ENCODE measurements at places on chromosomes 6 and 20.
A peak's percentile ranks its signal among the peaks of the same experiment; 100 is the strongest.

GRCh38 chr20:44518248-44518647 lies 3.6 kb downstream of the SERINC3 start:
- no peak for DNase-seq

GRCh38 chr6:3403238-3404173 lies 53.3 kb downstream of the SLC22A23 start:
- no peak for DNase-seq

- no peak for DNase-seq
Observed at GRCh38 chr20:24578567-24579415, 109.4 kb downstream of the SYNDIG1 start.

DNA sequence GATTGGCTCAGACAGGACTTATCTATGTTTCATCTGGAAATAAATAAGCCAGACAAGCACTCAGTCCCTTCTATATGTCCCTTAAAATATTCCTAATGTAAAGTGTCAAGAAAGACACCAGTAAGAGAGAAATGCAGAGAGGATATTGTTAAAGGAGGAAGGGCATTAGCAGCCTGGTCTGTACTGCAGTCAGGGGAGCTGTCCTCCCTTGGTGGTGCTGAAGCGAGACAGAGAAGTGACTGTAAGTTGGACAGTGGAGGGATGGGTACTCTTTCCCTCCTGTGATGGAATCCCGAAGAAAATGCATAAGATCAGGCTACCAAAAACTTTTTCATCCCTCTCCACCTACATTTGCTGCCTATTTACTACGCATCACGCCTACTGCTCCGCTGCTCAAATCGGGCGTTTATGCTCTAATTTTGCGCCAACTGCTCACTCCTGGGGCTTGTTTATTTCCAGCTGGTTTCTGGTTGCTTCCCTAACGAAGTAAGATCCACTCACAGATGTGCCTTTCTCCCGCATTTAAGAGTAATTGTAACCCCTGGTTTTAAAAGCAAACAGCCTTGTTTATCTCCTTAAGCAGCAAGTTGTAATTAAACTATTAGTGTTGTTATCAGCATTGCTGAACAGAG lies 35.2 kb downstream of the PHACTR1 start:
- DNase-seq = no peak

DNA sequence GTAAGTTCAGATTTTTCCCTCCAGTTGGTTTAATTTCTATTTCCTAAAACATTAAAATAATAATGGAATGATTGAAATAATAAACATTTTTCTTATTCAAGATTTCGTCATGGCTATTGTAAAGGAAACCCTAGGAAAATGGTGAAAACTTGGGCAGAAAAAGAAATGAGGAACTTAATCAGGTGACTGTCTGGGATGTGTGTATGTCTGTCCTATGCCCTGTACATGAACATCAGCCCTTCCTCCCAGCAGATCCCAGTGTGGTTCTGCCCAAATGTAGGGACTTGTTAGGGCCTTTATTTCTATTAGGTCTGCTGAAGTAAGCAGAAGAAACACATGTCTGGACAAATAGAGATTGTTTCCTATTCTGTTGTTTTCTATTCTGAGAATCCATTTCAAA lies 13.1 kb downstream of the RIOK1 start:
- DNase-seq = no peak

DNA sequence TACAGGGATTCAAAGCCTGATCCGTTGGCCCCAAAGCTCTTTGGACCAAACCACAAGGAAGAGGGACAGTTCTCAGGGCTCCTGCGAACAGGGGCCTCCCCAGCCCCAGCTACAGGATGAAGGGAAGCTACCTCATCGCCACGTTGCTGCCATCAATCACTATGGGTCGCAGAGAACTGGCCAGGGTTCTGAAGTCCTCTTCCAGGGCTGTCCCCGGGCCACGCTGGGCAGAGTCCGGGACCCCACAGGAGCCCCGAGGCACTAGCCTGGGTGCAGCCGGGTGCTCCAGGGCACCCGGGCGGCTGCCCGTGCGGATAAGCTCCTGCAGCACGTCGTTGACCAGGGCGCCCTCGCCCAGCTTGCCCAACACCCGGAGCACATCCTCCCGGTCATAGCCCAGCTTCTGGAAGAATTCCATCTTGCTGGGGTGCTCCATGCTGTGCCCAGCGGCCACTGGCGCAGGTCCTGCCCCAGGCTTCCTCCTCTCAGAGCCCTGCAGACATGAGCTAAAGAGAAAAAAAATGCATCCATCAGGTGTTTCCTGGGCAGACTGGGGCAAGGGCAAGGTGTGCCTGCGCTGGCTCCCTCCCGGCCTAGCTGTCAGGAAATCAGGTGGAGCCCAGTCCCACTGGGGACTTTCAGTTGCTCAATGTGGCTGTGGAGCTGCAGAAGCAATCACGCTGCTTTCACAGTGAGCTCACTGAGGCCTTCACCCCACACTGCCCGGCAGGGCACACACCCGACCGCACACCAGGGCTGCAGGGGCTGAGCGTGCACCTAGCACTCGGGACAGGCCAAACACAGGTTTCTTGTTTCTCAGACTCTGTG lies 10.5 kb downstream of the ZC3H12D start:
- no peak for DNase-seq

- DNase-seq = no peak
Observed at GRCh38 chr20:63359937-63360849, 956 bp downstream of the CHRNA4 start.

DNA sequence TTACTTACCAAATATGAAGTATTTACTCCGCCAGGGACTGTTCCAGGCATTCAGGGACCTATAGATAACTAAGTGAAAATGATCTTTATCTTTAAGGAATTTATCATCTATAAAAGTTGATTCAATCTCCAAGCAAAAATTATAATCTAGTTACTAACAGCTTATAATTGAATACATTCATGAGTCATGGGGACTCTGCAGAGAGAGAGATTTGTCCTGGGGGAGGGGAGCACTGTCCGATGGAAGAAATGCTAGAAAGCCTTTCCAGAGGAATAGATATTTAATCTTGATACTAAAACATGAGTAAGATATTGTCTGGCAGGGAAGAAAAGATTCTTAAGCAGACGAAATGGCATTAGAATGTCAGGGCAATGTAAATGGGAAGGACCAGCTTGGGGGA lies 139.3 kb downstream of the CD164 start:
- DNase-seq = no peak

GRCh38 chr6:103140308-103141027 lies 1719.3 kb downstream of the HACE1 start:
- no peak for DNase-seq

GRCh38 chr6:165758441-165758840 lies 95.4 kb upstream of the PDE10A start:
- no peak for DNase-seq

- no peak for DNase-seq
Observed at GRCh38 chr6:45378334-45378926, 696 bp upstream of the SUPT3H start.

DNA sequence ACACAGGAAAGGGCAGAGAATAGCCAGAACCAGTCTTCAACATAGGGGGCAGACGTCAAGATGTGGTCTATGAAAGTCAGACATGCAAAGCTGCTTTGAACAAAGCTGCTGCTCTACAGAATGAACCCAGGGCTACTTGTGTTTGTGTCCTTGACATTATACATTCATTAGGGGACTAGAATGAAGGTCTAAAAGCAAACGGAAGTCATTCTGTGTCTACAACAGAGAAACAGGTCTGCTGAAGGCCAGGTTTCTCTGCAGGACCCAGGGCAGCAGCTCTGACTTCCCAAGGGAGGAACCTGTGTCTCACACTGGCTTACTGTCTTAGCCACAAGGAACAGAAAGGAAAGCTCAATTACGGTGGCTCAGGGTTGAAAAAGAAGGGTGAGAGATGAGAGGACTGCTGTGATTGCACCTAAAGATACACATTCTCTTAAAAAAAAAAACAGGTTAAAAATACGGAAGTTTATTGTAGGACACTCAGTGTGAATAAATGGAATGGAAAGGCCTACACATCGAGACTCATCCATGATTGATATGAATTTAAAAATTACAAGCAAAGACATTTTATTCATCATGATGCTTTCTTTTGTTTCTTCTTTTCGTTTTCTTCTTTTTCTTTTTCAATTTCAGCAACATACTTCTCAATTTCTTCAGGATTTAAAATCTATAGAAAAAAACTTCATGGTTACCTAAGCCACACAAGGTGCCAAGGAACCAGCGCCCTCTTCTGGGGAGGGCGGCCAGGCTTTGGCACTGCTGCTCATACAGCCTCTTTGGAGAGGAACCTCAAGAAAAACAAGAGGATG lies 6.7 kb downstream of the PSMA7 start:
- DNase-seq = peak; percentile 58

- no peak for DNase-seq
Observed at GRCh38 chr6:168365422-168366165, 46.0 kb upstream of the DACT2 start.

DNA sequence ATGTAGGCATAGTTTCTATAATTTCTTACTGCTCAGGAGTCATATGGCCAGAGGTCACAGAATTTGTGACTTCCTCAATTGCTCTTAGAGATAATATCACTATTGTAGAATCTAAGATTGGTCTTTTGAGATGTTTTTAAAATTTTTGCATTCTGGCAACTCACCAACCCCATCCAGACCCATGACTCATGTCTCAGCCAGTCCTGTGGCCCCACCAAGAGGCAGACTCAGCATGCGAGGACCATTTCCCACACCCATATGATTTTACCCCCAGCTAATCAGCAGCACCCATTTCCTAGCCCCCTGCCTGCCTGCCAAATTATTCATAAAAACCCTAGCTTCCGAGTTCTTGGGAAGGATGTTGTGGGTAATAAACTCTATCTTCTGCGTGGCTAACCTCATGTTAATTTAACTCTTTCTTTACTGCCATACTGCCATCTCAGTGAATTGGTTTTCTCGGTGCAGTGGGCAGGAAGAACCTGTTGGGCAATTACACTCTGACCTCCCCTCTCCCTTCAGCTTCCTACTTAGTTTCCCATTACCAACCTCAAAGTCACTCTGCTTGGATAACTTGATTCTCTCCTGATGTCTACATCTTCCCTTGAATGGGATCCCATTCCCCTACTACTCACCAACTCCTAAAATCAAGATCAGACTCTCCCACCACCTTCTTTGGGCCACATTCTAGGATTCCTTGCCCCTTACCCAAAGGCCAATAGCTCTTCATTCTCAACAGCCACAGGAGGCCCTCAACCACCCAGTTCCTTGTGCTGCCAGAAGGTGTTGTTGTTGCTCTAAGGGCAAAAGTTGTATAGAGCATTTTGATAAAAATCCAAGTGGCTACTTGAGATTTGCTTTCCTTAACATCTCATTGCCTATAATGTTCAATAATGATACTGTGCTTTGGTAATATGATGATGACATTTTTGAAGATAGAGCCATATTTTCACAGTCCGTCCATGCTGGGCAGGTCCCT lies 16.2 kb upstream of the IYD start:
- no peak for DNase-seq

GRCh38 chr6:41770381-41771057 lies 9.2 kb downstream of the FRS3 start:
- DNase-seq = no peak

DNA sequence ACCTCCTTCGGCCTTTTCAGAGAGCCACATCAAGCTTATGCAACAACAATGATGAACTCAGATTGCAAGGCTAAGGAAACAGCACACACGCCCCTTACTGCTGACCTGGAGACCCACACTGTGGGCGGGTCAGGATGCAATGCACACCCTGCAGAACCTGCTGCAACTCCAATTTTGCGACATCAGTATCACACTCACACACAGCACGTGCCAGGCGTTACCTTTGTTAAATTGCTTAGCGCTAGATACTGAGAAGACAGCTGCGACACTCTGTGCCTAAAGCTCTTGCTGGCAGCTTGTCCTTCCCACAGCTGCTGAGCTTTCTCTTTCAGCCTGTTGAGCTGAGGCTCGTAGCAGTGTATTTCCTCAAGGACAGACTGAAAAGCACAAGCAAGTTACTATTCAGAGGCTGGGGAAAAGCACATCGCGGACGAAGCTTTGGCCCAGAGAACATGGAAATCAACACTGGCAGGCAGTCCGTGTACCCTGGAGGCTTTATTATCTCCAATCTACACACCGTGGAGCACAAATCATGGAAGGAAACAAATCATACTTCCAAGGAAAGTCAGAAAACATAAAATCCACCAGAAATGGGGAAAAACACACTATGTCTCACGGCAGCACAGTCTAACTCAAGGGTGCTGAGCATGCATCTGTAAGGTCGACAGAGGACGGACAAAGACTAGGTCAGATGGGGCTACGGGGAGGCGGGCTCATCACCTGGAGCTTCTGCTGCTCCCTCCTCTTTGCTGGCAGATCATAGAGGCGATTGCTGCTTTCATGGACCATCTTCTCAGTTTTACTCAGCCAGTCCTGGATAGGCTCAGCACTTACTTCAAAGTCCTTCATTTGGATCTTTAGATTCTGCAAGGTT lies 268.2 kb downstream of the SYNE1 start:
- no peak for DNase-seq

DNA sequence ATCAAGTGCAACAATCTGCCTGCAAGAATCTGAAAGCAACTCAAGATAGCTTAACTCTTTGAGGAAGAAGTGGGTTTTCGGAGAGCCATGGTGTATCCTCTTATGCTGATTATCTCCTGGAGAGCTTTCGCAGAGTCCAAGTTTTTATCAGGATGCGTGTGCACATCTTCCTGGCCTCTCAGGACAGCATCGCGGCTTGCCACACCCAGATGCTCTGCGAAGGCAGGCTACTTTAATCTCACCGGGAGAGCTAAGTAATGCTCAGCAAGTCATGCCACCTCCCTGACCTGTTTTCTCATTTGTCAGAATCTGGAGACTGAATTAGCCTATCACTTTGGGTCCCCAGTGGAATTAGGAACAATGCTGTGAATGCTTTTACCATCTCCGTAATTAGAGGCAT lies 52.9 kb downstream of the TTI1 start:
- DNase-seq = no peak

DNA sequence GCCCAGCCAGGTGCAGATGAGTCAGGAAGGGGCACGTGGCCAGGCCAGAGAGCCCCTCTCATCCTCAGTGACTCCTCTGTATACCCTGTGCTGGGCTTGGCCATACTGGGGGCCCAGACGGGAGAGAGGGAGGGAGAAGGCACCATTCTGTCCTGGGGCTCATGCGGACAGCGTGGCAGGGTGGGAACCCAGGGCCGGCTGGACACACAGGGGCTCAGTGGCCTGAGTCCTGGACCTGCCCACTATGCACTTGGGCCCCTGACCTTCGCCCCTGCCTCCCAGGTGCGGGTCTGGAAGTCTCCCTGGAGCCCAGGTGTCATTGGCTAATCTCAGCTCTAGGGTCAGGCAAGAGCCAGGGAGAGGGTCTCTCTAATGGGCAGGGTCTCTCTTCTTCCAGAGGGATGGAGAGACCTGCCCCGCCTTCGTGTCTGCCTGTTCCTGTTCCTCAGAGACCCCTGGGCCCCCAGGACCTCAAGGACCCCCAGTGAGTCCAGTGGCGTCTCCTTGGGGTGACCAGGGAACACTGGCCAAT lies 27.7 kb downstream of the COL20A1 start:
- DNase-seq = no peak

GRCh38 chr20:63567136-63567385 lies 7.0 kb downstream of the HELZ2 start:
- DNase-seq = no peak

DNA sequence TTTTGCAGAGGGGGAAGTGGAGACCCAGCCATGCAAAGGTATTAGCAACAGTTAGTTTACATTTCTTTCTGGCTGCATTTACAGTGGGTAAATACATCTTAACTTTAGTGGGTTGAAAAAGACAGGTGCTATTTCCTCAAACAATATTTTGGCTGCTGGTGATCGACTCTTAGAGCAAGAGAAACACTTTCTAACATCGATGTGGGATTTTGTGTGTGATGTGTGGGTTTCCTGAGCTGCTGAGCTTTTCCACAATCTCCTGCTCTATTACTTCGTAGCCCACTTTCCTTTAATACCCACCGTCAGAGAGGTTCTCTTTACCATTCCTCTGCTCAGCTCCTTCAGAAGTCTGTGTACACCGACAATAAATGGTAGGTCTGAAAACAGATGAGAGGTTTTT lies 339.0 kb downstream of the NRN1 start:
- no peak for DNase-seq
